GM04503 (cell line): ENCODE measurements at places on chromosomes 4 and X.
A peak's percentile ranks its signal among the peaks of the same experiment; 100 is the strongest.

- DNase-seq: no peak
Measured at GRCh38 chrX:45718676-45719075, 518.0 kb upstream of the DIPK2B start.

GRCh38 chrX:139360356-139360755 is 170.2 kb upstream of the F9 start:
- DNase-seq: no peak

DNA sequence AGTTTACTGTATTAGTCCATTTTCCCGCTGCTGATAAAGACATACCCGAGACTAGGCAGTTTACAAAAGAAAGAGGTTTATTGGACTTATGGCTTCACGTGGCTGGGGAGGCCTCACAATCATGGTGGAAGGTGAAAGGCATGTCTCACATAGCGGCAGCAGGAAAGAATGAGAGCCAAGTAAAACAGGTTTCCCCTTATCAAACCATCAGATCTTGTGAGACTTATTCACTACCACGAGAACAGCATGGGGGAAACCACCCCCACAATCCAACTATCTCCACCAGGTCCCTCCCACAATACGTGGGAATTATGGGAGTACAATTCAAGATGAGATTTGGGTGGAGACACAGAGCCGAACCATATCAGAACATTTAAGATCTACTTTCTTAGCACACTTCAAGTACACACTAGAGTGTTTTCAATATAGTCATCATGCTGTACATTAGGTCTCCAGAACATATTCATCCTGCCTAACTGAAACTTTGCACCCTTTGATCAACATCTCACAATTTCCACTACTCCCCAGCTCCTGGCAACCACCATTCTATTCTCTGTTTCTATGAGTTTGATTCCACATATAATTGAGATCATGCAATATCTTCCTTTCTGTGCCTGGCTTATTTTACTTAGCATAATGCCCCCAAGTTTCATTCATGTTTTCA is 341.0 kb downstream of the ARHGAP24 start:
- no peak for DNase-seq

DNA sequence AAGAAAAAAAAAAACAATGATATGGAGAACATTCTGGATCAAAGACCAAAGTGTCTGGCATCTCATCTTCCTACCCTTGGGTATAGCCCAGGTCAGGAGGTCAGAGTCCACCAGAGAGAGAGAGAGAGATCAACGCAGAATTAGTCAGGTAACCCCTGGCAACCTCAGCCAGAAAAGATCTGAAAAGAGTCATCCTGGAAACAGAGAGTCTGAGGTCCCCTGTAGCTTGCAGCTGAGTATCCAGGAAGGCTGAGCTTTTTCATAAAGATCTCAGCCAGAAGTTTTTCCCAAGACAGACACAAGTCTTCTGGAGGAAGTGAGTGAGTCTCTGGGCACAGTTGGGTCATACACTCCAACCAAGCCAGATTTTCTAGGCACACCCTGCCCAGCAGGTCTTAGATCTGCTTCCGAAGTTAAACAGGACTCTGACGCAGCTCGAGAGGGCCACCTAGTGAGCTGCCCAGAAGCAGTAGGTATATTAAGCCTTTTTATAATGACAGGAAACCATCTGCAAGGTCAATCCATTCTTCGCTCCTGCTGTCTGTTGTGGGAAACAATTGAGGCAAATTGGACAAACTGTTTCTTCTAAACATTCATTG is 35.7 kb downstream of the ACE2 start:
- DNase-seq: peak; percentile 7

- no peak for DNase-seq
Measured at GRCh38 chr4:167230744-167231143, 3.5 kb downstream of the SPOCK3 start.

- no peak for DNase-seq
Measured at GRCh38 chr4:65033899-65034298, 624.6 kb upstream of the TECRL start.

DNA sequence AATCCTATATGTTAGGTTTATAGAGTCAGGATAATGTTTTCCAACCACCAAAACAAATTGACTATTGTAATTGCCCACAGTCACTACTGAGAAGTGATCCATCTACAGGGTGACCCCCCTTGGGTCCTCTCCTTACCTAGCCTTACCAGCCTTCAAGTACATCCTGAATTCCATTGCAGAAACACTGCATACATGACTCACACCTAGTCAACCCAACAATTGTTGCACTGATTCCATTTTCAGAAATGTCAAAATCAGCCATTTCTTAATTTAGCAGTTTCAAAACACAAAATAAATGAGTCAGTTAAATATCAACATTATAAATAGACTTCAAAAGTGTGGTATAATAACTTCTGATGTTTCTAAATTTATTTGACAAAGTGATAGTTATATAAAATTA is 106.3 kb upstream of the TNIP3 start:
- no peak for DNase-seq

GRCh38 chrX:99371976-99372595 is 1038.0 kb downstream of the PCDH19 start:
- DNase-seq: no peak

- DNase-seq: no peak
Measured at GRCh38 chr4:188110036-188110435, 633 bp upstream of the TRIML2 start.

DNA sequence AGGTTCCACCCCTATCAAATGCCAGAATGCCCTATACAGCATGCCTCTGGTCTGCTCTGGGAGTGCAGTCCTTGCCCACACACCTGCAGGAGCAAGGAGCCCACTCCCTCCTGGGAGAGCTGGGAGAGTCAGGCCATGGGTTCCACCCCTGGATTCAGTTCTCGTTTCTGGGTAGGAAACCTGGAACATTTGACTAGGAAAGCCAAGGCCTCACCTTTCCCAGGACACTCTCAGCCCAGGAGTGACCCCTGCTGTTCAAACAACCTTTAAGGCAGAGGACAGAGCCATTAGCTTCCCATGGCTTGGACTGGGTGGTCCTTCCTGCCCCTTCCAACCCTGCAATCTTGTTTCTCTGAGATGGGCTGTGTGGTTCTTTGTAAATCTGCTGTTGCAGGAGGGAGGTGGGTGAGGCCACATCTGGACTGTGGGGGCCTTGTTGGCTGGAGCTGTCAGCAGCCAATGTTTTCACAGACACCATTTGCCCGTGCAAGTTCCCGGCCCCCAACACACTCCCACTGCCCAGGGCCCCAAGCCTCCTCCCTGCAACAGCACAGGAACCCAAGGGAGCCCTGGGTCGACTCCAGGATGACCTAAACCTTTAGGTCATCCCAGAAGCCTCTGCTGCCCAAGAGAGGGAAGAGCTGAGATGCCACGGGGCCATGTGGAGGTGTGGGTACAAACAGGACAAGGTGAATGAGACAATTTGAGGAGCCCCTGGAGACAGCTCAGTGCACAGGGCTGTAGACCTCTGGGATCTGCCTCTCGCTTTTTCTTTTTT is 104.4 kb downstream of the PJA1 start:
- no peak for DNase-seq

DNA sequence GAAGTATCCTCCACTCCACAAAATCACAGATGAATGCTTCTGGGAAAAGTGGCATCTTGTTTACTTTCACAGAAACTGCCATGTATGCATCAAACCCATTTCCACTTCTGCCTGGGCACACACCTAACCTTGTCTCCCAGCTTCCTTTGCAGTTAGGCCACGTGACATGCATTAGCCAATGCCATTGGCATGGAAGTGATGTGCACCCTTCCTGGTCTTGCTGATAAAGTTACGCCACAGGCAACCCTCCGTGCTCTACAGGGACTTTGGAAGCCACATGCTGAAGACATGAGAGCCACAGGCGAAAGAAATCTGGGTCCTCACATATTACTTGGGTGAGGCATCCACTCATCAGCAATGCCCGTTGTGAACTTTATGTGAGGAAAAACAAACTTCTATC is 123.3 kb downstream of the USP46 start:
- no peak for DNase-seq

- no peak for DNase-seq
Measured at GRCh38 chr4:89899152-89899551, 4.5 kb downstream of the MMRN1 start.

- no peak for DNase-seq
Measured at GRCh38 chr4:126779001-126779400, 853.8 kb upstream of the INTU start.
